ENCODE measurements at places on chromosomes 7 and 10.

DNA sequence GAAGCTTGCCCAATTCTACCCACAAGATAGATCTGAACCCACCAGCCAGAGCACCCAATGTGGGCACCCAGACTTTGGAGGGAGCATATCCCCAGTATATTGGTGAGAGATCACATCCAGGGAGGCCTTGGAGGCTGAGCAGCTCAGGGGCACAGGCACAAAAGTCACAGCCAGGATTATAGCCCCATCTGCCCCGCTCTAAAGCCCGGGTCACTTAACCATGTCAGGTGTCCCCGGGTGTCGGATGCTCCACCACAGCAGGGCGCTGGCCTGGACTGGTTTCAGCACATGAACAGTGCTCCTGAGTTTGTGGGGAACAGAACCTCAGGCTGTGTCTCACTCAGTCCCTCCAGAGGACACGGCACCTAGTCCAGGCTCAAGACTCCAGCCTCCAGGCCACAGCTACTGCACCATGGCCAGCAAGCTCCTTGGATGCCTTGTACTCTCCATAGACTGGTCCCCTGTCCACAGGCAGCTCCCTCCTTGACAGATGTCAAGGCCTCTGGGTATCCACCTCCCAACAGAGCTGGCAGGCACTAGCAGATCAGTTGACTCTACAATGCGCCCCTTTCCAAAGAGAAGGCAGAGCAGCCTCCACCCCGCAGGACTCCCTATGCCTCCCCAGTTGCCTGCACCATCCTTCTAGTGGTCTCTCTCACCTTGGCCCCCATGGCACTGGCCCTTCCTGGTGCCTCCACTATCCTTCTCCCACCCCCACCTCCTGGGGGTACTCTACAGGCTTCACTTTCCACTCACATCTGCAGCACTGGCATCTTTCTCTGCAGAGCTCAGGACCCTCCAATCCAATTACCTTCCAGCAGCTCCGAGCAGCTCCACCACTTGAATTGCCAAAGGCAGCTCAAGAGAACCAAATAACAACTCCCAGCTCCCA is 306.0 kb downstream of the GRID1 start:
- DNase-seq, result no peak

GRCh38 chr7:44638611-44639557 is 32.5 kb downstream of the OGDH start:
- DNase-seq, result peak; percentile 38

DNA sequence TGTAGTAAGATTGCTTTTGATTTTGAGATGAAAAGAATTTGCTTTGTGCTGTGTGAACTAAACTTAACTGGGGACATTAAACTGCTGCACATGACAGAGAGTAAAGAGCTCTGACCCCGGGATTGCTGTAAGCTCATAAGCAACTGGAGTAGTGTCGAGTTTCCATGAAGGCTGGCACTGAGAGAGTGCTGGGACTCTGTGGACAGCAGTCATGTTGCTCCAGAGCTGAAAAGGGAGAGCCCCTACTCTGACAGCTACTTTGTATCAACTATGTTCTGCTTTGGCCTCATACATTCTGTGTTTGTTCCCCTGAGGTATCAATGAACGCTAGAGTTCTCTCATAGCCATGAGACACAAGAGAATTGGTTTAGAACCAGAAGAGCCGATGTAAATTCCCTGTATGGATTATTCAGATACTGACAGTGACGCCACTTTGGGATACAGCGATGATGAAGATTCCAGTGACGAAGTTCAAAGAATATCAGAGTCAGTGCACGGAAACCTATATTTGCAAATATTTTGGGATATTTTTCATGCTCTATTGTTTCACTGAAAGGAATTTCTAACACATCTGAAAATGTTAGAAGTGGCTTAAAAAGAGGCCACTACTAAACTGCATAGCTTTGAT is 185.9 kb upstream of the DKK1 start:
- no peak for DNase-seq

DNA sequence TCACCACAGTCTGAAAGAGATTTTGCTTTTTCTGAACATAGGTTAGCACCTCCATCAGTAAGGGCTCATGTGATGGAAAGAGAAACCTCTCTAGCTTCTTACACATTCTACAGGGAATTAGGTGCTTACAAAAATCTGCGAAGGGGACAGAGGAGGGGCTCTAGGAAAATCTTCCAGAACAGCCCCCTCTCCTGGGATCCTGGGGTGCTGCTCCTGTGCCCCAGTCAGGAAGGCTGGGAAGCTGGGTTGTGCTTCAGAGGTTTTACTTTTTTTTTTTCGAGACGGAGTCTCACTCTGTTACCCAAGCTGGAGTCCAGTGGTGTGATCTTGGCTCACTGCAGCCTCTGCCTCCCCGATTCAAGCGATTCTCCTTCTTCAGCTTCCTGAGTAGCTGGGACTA is 7.5 kb upstream of the FAM171A1 start:
- no peak for DNase-seq

GRCh38 chr7:132830941-132831340 is 250.9 kb downstream of the CHCHD3 start:
- DNase-seq, result no peak

- DNase-seq, result no peak
These were observed 134.4 kb downstream of the SLC16A9 start for GRCh38 chr10:59575269-59575668.

GRCh38 chr10:71316786-71317160 is 2.3 kb upstream of the SLC29A3 start:
- no peak for DNase-seq

GRCh38 chr7:119571666-119572065 is 701.3 kb upstream of the KCND2 start:
- DNase-seq, result no peak

DNA sequence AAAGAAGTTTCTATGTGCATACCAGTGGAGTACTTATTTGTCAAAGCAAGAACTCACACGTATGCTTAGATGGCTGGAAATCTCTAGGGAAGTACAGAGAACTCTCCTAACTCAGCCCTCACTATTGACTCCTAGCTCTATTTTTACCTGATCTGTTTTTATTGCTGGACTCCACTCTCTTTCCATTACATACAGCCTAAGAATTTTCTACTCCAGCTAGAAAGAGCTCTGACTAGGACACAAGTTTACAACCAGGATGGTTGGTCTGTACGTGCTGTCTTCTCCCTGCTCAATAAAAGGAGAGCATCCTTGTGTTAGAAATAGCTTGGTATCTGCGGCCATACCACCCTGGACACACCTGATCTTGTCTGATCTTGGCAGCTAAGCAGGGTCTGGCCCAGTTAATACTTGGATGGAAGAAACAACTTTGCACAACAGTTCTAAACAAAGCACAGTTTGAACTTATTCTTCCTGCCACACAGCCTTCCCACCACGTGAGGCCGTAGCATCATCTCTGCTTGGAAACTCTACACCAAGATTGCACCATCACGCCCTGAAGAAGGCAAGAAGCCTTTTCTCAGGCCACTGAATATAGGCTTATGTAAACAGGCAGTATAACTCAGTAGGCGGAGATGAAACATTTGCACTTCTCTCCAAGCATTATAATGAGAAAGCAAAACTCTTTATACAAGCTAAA is 50.7 kb downstream of the KCNMA1 start:
- DNase-seq, result no peak

DNA sequence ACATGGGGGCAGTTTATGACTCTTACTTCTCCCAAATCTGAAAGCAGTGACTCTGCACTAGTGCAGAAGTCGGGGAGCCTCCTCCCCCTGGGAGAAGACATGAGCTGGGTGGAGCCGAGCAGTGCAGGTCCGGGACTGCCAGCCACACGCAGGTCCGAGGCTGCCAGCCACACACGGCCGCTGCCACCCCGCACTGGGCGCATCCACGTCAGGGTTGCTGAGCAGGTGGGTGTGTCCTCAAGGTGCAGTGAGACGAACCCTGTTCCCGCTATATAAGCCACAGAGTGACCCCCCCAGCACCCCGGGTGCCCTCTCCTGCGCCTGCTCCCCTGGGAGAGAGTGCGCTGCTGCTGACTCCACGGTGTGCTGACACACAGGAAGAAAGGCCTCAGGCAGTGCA is 430.2 kb downstream of the PTPRN2 start:
- DNase-seq, result no peak

GRCh38 chr7:70923181-70923845 is 208.6 kb upstream of the GALNT17 start:
- DNase-seq, result no peak

- DNase-seq, result no peak
These were observed 181.6 kb downstream of the MLLT10 start for GRCh38 chr10:21715531-21716195.

GRCh38 chr7:5469375-5470166 is 45.9 kb upstream of the TNRC18 start:
- no peak for DNase-seq

GRCh38 chr7:137633133-137633532 is 213.6 kb downstream of the DGKI start:
- no peak for DNase-seq

- DNase-seq, result no peak
These were observed 172.7 kb upstream of the GDF10 start for GRCh38 chr10:47127188-47127785.

- peak; percentile 70 for DNase-seq
These were observed 24.8 kb downstream of the GRIFIN start for GRCh38 chr7:2451171-2452073.

DNA sequence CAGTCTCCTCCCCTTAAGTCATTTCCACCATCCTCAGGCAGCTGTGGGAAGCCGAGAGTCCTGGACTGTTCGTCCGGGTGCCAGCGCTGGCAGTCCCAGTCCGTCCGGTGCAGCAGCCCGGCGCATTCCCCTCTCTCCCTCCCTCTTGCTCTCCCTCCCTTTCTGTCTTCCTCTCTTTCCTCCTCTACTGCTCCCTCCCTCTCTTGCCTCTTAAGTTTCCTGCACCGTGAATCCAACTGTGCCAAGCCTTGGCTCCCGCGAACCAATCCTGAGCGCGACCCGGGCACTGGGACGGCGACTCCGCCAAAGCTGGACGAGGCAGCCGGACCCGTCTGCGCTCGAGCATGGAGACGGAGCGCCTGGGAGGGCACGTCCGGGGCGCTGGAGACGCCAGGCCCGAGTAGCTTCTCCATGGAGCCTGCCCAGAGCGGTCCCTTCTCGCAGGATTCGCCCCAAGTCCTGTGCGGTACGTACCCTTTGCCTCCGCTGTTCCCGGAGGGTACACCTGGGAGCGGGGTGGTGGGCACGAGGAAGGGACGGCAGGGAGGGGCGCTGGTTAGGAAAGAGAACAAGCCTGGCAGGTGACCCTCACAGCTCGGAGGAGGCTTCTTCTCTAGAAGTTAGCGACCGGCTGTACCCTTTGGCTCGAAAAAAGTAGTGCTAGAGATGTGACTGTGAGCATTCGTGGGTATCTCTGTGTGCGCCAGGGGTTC is 1.0 kb downstream of the NXPH1 start:
- no peak for DNase-seq

- no peak for DNase-seq
These were observed 72.6 kb downstream of the FOXL3 start for GRCh38 chr7:362402-363096.

GRCh38 chr7:91228927-91229558 is 35.2 kb upstream of the FZD1 start:
- DNase-seq, result no peak
